T-helper 1 cell (primary cell): ENCODE measurements at places on chromosomes 12 and 14.

- no peak for DNase-seq
Observed at GRCh38 chr12:67818459-67818903, 169.9 kb downstream of the DYRK2 start.

GRCh38 chr14:51394384-51394783 lies 154.3 kb downstream of the TMX1 start:
- DNase-seq: no peak

GRCh38 chr12:18922851-18923250 lies 184.9 kb downstream of the CAPZA3 start:
- DNase-seq: no peak

- DNase-seq: no peak
Observed at GRCh38 chr12:105596731-105597130, 266.2 kb downstream of the C12orf75 start.

GRCh38 chr12:93425736-93426411 lies 15.9 kb downstream of the UBE2N start:
- DNase-seq: no peak

GRCh38 chr12:108270035-108270848 lies 68.9 kb downstream of the CMKLR1 start:
- DNase-seq: no peak

DNA sequence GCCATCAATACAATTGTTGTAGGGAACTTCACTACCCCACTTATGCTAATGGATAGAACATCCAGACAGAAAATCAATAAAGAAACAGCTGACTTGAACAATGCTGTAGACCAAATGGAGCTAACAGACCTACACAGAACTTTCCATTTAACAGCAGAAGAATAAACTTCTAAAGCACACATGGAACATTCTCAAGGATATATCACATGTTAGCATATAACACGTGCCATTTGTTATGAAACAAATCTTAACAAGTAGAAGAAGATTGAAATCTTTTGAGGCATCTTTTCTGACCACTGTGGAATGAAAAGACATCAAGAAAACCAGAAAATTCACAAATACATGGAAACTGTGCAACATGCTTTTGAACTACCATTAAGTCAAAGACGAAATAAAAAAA lies 62.5 kb upstream of the RNU6-8 start:
- no peak for DNase-seq

GRCh38 chr14:88422919-88423650 lies 37.6 kb downstream of the SPATA7 start:
- no peak for DNase-seq
